ENCODE measurements at places on chromosomes 5 and 9.

- no peak for DNase-seq
Measured at GRCh38 chr5:148858106-148858505, 31.7 kb downstream of the ADRB2 start.

DNA sequence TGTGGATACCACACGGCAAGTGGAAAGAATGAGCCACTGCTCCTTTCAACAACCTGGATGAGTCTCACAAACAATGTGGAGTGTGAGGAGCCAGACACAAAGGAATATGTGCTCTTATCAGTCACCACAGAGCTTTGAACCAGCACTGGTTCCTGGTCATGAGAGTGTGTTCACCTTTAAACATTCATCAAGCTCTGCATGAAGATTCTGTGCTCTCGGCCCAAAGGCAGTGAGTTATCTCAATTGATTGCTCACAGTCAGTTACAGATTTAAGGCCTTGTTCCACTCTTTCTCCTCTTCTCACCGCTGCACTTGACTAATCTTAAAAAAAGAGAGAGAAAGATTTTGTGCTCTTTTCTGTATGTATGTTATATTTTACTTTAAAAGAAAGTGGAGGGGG is 19.4 kb downstream of the LRSAM1 start:
- no peak for DNase-seq

GRCh38 chr5:27009540-27009915 is 28.9 kb downstream of the CDH9 start:
- no peak for DNase-seq

- DNase-seq: no peak
Measured at GRCh38 chr9:132505991-132506655, 76.3 kb upstream of the BARHL1 start.

- no peak for DNase-seq
Measured at GRCh38 chr9:22817181-22817580, 370.6 kb downstream of the DMRTA1 start.

- DNase-seq: no peak
Measured at GRCh38 chr9:133843250-133843649, 105.1 kb upstream of the SARDH start.

- no peak for DNase-seq
Measured at GRCh38 chr5:77770293-77771005, 5.7 kb downstream of the TBCA start.

All from HT-29 (cell line).